ENCODE measurements at places on chromosomes 13 and 19.
A peak's percentile ranks its signal among the peaks of the same experiment; 100 is the strongest.

DNA sequence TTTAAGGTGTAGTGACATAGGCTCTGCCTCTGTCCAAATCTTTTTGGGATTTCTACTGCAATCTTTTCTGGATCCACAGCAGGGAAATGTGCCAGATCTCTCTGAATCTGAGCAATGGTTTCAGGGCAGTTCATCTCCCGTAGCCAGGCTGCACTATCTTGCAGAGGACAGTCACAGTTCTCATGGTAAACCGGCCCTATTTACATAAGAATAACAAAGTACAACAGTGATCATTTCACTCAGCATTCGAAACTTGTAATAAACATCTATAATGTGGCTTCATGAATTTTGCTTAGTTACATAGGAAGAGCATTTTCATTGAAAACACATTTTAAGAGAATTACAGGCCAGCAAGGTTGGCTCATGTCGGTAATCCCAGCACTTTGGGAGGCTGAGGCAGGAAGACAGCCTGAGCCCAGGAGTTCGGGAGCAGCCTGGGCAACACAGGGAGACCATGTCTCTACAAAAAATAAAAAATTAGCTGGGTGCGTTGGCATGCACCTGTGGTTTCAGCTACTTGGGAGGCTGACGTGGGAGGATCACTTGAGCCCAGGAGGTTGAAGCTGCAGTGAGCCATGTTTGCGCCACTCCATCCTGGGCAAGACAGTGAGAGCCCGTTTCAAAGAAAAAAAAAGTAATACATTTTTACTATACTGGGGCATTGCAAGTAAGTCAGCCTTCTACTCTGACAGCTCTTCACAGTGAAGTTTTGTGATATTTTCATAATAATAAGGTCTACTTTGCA is 5.0 kb downstream of the POGLUT2 start:
- no peak for DNase-seq

DNA sequence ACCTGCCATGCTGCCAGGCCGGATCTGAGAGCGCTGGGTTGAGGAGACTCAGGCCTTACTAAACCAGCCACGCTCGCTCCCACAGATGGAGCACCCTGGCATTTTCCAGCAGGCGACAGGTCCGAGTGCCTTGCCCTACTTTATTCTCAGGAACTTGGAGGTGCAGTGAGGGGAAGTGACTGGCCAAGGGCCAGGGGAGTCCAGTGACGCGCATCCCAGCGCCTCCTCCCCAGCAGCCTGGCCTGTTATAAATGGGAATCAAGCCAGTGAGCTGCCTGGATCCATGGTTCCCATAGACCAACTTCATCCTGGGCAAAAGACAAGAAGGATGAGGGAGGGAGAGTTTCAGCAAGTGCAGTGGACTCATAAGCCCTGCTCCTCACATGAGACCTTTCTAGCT is 35.5 kb downstream of the TMED1 start:
- DNase-seq: no peak

GRCh38 chr19:13974073-13974472 is 21.8 kb downstream of the DCAF15 start:
- no peak for DNase-seq

GRCh38 chr19:15251010-15251748 is 18.9 kb upstream of the EPHX3 start:
- DNase-seq: no peak

DNA sequence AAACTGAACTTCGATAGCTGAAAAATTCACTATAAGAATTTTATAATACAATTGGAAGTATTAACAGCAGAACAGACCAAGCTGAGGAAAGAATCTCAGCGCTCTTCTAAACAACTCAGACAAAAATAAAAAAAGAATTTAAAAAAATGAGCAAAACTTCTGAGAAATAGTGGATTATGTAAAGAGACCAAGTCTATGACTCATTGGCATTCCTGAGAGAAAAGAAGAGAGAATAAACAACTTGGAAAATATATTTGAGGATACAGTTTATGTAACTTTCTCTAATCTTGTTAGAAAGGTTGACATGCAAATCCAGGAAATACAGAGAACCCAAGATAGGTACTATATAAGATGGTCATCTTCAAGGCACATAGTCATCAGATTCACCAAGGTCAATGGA is 25.4 kb downstream of the SLC25A15 start:
- no peak for DNase-seq

GRCh38 chr13:39375601-39376000 is 227.4 kb downstream of the LHFPL6 start:
- DNase-seq: no peak

DNA sequence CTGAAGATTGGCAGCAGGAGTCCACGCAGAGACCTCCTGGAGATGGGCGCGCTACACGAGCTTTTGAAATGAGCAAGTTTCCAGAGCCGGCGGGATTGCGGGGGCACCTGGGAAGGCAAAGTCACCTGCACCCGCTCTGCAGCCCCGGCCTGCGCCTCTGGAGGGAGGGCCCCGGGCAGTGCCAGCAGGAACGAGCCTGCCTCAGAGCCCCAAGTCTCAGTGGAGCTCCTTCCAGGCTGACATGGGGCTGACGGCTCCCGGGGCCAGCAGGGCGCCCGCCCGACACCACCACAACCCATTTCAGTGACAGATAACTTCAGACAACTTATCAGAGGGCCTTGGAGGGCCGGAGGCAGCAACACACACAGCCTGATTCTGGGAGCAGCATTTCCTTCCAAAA is 45.0 kb downstream of the RASA3 start:
- DNase-seq: no peak

GRCh38 chr13:43963726-43964125 is 84.0 kb downstream of the LACC1 start:
- DNase-seq: peak; percentile 1

DNA sequence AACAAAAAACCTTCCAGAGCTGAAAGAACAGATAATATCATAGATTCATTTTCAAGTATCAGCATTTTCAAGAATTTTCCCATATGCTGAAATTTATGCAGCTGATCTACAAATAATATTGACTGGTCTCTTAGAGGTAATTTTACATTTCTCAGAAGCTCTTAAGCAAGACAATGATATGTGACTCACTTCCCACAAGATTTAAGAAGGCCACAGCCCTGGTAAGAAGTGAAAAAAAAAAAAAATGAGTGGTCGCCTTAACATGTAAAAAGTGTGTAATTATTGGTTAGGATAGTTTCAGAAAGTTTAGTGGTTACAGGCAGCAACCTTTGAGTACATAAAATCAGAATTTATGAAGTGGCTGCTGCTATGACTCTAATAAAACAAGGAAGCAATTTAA is 54.5 kb downstream of the NUFIP1 start:
- no peak for DNase-seq

GRCh38 chr13:20526664-20527063 is 1.0 kb upstream of the CRYL1 start:
- no peak for DNase-seq

DNA sequence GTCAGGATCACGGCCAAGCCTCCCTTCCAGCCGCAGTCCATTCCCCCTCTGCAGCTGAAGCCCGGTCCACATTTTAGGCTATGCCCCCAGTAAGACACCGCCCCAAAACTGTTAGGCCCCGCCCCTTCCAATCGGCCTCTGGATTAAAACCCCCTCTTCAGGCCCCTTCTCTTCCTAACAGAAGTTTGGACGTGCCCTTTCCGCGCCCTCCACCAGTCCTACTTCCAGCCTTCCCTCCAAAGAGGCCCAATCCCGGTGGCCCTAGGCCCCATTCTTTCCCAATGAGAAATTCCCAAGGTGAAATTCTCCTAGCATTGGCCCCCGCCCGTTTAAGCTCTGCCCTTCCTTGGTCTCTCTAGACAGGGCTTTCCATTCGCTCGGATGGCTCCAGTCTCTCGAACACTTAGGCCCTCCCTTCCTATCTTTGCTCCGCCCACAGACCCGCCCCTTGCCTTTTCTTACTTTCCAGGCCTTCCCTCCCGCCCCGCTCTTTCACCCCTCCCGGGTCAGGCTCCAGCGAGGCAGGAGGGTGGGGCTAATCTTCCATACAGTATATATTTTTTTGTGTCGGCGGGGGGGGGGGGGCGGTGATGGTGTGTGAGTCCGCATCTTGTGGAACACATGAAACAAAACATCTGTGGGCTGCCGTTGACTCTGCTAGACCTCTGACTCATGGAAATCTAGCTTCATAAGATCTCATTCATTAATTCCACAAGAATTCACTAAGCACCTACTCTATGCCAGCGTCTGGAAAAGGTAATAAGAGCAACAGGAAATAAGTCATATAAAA is 13.6 kb downstream of the LTBP4 start:
- peak; percentile 98 for DNase-seq

- DNase-seq: no peak
These were observed 46.4 kb downstream of the PSG3 start for GRCh38 chr19:42693760-42694350.

GRCh38 chr19:8396563-8397203 is 6.5 kb downstream of the RAB11B start:
- DNase-seq: peak; percentile 50

DNA sequence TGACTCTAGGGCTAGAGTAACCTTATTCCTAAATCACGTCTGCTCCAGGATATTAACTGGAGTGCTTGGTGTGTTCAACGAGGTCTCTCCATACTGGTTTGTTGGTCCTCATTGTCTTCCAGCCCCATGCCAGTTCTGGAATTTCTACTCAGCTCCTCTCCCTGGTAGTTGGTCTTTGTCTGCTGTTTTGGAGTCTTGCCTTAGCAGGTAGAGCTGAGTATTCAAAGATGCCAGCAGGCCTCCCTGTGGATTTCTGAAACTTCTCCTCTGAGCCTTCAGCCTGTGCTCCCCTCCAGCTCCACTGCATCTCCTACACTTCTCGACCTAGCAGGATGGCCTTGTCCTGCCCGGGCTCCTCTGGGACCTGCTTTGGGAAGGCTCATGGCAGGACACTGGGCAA is 25.5 kb downstream of the SOX1 start:
- no peak for DNase-seq

GRCh38 chr13:20491926-20492435 is 33.7 kb downstream of the CRYL1 start:
- DNase-seq: no peak

- DNase-seq: no peak
These were observed 30.4 kb downstream of the COL4A1 start for GRCh38 chr13:110276553-110276950.

- DNase-seq: no peak
These were observed 6.6 kb downstream of the STARD13 start for GRCh38 chr13:33278913-33279312.

DNA sequence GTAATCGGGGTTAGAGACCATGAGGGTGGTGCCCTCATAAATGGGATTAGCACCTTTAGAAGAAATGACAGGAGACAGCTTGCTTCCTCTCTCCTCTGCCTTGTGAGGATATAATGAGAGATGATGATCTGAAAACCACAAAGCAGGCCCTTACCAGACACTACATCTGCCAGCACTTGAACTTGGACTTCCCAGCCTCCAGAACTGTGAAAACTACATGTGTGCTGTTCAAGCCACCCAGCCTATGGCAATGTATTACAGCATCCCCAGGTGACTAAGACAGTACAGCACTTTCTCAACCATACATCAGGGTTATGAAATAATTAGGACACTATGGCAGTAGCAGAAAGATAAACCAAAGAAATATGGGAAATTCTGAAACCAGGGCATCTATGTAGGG is 7.4 kb downstream of the ZNF564 start:
- no peak for DNase-seq

GRCh38 chr19:10133596-10133995 is 13.9 kb upstream of the EIF3G start:
- DNase-seq: no peak

DNA sequence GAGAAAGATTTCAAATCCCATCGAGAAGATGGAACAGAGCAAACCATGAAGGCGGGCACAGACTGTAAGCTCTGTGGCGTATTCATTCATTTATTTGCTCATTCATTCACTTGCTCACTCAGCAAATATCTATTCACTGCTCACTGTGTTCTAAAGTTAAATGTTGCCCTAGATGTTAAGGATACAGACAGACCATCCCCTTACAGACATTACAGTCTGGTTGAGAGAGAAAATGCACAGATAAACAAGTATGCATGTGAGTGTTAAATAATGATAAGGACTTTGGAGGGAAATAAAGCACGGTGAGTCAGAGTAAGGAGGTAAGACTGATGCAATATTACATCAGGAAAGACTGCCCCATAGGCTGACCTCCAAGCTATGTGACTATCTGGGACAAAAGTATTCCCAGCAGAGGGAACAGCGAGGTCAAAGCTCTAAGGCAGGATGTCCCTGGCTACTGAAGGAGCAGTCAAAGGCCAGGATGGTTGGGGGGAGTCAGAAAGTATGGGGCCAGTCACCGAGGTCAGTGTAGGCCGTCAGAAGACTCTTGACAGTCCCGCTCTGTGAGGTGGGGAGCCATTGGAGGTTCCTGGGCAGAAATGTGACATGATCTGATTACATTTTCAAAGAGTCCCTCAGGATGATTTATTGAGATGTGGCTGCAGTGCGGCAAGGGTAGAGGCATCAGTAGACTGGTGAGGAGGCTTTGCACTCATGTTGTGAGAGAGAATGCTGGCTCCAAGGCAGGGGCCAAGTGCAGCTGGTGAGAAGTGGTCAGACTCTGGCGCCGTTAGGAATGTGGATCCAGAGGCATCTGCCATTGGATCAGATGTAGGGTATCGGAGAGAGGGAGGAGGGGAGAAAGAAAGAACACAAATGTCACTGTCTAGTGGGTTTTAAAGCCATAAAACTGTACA is 37.9 kb downstream of the MBNL2 start:
- no peak for DNase-seq

DNA sequence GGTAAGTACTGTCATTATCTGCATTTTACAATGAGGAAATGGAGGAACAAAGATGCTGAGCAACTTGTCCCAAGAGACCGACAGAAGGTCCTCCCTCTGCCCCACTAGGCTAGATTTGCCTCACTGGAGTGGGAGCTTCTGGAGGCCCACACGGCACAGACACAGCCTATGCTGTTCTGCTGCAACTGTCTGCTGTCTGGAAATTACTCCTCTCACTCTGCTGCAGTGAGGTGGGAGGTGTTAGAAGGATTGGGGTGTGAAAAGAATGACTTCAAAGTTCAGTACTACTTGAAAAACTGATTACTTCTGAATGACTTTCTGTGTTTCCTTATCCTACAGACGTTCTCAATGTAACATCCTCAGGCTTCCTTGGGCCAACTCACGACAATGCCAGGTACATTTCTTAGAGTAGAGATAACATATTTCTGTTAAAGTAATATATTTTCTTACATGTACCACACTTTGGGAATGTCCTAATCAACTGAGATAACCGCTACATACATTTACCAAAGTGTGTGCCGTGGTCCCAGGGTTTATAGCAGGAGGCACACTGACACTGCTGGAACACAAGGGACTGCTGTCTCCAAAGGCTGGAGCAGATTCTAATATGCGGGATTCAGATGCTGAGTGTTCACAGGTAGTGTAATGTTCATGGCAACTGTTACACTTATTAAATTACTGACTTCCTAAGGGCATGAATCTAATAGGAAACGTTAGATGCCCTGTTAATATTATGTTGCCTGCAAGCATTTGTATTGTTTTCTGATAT is 53.5 kb upstream of the WASF3 start:
- no peak for DNase-seq

Data from T-helper 2 cell (primary cell).